ENCODE measurements at places on chromosomes 3 and 15.
A peak's percentile ranks its signal among the peaks of the same experiment; 100 is the strongest.

GRCh38 chr15:80612118-80612823 lies 82.8 kb upstream of the ABHD17C start:
- DNase-seq: no peak

DNA sequence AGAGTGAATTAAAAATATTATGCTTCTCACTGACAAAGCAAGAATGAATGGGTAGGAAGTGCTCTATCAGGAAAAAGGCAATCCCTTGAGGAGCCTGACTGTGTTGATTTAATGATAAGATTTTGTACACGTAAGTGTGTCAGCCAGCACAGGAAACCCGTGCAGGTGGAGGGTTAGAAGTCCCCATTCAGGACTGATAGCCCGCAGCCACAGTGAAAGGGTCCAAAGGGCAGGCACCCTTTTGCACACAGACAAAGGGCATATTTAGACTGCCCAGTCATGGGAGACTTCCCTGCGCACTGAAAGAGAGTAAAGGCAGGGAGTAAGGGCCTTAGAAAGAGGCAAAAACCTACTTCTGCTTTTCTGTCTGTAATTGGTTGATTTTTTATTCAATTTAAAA lies 26.4 kb upstream of the SKIL start:
- peak; percentile 85 for DNase-seq

- no peak for DNase-seq
Observed at GRCh38 chr15:44545913-44546802, 9.2 kb downstream of the EIF3J start.

GRCh38 chr3:88369337-88369736 lies 219.6 kb downstream of the C3orf38 start:
- DNase-seq: no peak

GRCh38 chr3:33201195-33201594 lies 17.4 kb downstream of the SUSD5 start:
- DNase-seq: no peak
